ENCODE measurements at places on chromosomes 12 and 14.

- no peak for DNase-seq
Measured at GRCh38 chr14:64637735-64638473, 66.3 kb upstream of the PLEKHG3 start.

GRCh38 chr14:99081880-99082279, 190.1 kb downstream of the BCL11B start:
- no peak for DNase-seq

- DNase-seq: no peak
Measured at GRCh38 chr14:102079700-102079979, 7.2 kb downstream of the HSP90AA1 start.

GRCh38 chr14:24289649-24290280, 9.8 kb downstream of the DHRS1 start:
- no peak for DNase-seq

- DNase-seq: no peak
Measured at GRCh38 chr12:76268267-76268666, 79.9 kb downstream of the BBS10 start.

GRCh38 chr12:13247596-13247995, 51.1 kb downstream of the EMP1 start:
- DNase-seq: no peak

GRCh38 chr14:103395244-103395643, 10.0 kb downstream of the MARK3 start:
- DNase-seq: no peak

DNA sequence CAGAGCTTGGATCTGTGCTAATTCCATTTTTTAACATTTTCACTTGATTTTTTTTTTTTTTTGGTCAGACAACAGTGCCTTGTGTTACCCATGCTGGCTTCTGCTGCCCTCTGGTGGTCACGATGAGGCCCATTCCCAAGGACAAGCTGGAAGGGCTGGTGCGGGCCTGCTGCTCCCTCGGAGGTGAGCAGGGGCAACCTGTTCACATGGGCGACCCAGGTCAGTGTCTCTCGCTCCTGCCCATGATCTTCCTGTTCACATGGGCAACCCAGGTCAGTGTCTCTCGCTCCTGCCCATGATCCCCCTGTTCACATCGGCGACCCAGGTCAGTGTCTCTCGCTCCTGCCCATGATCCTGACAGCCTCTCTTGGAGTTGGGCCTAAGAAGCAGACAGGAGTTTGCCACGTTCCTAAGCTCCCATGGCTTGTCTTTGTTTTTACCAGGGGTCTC, 59.4 kb downstream of the DGLUCY start:
- peak; percentile 23 for DNase-seq

- DNase-seq: no peak
Measured at GRCh38 chr12:4991373-4991772, 52.3 kb upstream of the KCNA5 start.

- DNase-seq: no peak
Measured at GRCh38 chr12:57944313-57945023, 3.1 kb downstream of the ATP23 start.

- DNase-seq: no peak
Measured at GRCh38 chr12:47281667-47282171, 202.0 kb upstream of the AMIGO2 start.

- no peak for DNase-seq
Measured at GRCh38 chr12:132489078-132489601, 811 bp upstream of the FBRSL1 start.

DNA sequence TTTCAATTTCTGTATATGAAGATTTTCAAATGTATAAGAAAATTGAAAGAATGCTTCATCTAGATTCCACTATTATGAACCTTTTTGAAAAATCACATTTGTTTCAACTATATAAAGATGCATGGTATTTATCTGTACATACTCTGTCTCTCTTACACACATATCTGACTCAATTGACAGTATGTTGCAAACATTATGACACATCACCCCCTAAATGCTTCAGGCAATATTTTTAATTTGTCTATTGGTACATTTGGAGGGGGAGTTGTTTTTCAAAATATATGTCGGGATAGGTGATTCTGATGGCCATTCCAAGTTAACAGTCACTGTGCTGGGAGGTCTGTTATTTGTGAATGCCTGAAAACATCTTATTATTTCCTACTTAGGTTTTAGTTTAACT, 14.4 kb downstream of the PCNX1 start:
- no peak for DNase-seq

- no peak for DNase-seq
Measured at GRCh38 chr14:103109535-103110441, 13.5 kb upstream of the TNFAIP2 start.

DNA sequence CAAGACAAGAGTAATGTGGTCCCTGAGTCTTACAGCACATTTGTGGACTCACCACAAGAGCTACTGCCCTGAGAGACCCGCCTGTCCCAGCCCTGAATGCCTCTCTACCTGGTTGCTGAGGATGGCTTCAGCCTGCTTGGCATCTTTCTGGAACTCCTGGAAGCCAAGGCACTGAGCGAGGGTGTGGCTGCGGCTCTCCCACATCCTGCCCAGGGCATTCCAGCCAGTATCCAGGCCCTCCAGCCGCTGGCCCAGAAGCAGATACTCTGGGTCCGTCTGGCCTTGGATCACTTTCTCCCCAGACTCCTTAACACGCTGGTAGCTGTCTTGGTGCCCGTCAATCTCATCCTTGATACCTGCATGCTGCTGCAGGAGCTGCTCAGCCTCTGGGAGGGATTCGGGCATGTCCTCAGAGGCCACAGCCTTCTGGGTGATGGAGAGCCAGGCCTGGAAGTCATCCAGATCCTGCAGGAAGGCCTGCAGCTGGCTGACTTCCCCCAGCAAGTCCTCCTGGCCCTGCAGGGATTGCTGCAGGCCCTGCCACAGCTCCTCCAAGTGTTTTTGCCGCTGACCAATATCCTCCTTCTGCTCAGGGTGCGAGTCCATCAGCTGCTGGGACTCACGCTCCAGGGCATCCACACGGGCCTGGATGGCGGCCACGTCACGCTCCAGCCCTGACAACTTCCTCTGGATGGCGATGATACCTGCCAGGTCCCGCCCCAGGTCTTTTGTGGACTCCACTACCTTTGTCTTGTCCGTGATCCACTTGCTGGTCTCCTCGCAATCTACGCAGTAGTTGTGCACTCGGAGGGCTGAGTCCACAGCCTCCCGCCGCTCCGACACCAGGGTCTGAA, 82.3 kb downstream of the PLEKHG3 start:
- no peak for DNase-seq

GRCh38 chr14:104561124-104561557, 18.4 kb upstream of the C14orf180 start:
- no peak for DNase-seq

DNA sequence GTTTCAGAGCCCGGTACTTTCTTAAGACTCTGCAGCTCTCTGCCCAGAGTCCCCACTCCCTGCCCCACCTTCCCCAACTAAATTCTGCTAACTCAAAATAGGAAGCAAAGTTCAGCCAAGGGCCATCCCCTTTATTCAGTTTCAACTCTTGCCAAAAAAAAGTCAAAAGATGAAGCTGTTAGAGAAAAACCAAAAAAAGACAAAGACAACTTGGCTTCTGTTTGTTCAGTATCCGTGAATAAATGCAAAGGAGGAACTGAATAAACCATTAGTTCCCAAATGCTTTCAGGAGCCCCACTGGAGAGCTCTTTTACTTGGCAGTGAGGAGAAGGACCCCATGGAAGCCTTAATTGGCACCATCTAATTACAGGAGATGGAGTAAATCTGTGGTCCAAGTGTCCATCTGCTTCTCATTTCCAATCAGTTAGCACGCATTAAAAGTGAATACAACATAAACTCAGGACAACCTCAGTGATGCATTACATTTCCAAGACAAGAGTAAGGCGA, 155.4 kb upstream of the GZMB start:
- DNase-seq: no peak

DNA sequence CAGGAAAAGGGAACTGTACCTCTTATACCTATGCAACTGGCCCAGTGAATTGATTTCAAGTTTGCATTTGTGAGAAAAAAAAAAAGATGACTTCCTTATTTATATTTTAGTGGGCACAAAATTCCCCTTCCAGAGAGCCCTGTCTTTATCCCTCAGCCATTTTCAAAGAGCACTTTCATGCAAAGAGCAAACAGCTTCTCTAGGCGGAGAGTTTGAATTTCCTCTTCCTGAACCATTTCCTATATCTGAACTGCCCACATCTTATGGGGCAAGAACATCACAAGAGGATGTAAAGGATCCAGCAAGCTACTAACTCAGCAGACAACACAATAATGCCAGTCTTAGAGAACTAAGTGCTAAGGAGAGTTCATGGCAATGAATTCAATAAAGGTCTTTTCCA, 22.3 kb upstream of the PLXNC1 start:
- DNase-seq: no peak

DNA sequence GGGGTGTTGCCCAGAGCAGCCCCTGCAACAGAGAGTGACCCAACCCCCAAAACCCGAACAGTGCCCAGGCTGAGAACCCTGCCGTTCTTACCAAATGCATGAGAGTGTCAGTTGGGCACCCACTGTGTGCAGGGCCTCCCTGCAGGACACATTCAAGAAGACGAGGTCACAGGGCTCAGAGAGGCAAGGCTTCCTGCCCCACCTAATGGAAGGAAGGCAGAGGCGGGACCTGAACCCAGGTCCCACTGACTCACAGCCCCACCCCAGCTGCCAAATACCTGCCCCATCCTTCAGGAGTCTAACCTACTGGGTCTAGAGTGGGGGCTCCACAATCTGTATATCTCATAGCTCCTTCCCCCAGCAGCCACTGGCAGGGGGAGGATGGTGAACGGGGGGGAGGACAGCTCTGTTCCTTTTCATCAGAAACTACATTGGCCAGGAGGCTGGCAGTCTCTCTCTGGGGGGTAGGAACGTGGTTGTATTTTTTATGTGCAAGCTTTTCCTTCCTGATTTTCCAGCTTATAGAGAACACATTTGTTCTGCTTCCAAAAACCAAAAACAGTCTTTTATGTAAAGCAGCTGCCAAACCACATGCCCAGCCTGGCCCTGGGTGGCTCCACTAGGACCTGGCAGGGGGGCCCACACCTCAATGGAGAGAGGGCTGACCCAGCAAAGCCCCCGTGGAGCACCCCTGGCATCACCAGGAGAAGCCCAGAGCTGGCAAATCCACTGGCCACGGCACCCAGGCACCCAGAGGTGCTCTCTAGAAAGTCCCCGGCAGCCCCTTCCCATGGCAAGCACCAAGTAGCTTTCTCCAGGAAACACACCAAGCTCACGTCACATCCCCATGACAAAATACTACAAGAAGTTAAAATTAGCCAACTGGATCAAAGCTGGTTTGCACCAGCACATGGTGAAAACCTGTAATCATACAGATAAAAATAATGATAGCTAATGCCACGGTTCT, 17.0 kb downstream of the NCOR2 start:
- no peak for DNase-seq

- DNase-seq: no peak
Measured at GRCh38 chr12:67662910-67663538, 14.5 kb downstream of the DYRK2 start.

- no peak for DNase-seq
Measured at GRCh38 chr12:39123580-39124253, 218.3 kb upstream of the CPNE8 start.

GRCh38 chr12:91948504-91948903, 197.1 kb downstream of the BTG1 start:
- no peak for DNase-seq

DNA sequence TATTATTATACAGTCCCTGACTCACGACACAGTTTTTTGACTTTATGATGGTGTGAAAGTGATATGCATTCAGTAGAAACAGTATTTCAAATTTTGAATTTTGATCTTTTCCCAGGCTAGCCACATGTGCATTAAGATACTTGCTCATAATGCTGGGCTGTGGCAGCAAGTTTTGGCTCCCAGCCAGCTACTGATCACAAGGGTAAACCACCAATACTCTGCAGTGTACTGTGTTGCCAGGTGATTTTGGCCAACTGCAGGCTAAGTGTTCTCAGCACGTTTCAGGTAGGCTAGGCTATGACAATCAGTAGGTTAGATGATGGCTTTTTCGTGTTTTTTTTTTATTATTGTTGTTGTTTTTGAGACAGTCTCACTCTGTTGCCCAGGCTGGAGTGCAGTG, 69.4 kb upstream of the ACTN1 start:
- DNase-seq: no peak

- no peak for DNase-seq
Measured at GRCh38 chr12:83097643-83098342, 411.1 kb downstream of the TMTC2 start.

DNA sequence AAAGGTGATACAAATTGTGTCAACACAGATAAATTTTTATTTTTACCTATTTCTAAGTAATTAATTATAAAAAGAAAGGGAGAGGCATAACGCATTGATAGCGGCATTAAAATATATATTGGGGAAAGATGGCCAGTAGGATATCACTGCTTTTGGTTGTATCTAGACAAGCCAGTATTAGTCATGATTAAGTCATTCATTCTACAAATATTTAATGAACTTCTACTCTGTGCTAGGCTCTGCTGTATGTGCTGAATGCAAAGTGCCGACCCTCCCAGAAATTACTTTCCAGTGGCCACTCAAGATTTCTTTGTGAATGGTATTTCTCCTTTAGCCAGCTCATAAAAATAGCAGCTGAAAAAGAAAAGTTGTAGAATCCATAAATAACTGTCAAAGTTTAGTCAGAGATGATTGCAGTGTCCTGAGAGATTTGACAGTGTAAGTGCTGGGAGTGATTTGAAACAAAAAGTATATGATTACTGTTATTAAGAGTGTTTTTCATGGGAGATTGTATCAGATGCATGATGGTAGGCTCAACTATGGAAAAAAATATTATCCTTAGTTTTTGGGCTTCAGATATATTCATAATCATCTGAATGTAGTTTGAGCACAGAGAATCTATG, 133.2 kb downstream of the MGAT4C start:
- no peak for DNase-seq

DNA sequence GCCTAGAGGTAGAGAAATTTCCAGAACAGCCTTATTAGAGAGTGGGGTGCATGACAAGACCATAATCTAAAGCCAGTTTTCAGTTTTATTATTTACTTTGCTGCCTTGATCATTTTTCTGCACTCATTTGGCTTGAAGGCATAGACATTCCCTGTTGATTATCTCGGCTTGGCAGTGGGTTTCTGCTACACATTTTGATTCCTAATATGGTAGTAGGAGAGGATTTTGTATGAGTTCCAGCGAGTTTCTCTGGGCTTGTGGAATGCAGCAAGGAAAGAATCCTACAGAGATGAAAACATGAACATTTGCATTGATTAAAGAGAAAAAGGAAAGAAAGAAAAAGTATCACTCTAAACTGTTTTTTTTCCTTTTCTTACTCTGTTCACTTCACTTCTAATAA, 281.2 kb downstream of the PAWR start:
- no peak for DNase-seq

- no peak for DNase-seq
Measured at GRCh38 chr12:94109160-94109559, 39.2 kb upstream of the PLXNC1 start.

DNA sequence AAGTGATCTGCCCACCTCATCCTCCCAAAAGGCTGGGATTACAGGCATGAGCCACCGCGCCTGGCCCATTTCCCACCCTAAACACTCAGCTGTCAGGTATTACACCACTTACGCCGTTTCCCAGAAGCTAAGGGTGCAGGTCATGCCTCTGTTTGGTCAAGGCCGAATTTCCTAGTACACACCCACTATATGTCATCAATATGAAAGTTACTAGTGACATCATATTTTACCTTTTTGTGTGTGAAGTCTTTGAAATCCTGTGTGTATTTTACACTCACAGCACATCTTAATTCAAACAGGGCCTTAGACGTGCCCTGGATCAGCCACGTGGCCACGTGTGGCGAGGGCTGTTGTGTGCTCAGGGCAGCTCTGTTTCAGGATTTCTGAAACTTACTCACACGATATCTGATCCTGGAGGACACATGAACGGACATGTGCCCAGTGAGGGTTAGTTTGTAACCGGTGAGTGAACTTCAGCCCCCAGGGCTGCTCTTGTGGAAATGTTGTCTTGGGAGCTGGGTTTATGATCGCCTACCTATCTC, 51.8 kb downstream of the GLT1D1 start:
- DNase-seq: no peak

GRCh38 chr12:94148739-94149118, 352 bp downstream of the PLXNC1 start:
- no peak for DNase-seq

All from substantia nigra (tissue), 51 donors.